D341Med (cell line): ENCODE measurements at places on chromosomes 2 and 18.

GRCh38 chr2:47592381-47592780, 189.4 kb downstream of the MSH2 start:
- DNase-seq, result no peak

GRCh38 chr2:120109186-120110061, 96.5 kb downstream of the EPB41L5 start:
- DNase-seq, result peak; percentile 36

DNA sequence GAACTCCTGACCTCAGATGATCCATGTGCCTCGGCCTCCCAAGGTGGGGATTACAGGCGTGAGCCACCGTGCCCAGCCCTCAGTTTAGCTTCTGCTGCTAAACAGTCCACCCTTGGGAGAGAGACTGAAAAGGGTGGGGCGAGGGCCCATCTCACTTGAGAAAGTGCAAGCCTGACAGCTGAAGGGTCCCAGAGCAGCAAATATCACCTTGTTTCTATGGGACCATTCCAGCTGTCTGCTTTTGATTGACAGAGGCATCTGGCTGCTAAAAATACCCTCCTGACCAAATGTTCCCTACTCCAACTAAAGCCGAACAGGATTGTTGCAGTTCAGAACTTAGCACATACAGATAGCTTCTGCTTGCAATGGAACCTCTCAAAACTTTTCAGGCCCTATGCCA, 436 bp upstream of the SMYD1 start:
- no peak for DNase-seq

- no peak for DNase-seq
Observed at GRCh38 chr2:79716266-79716665, 203.4 kb downstream of the CTNNA2 start.

DNA sequence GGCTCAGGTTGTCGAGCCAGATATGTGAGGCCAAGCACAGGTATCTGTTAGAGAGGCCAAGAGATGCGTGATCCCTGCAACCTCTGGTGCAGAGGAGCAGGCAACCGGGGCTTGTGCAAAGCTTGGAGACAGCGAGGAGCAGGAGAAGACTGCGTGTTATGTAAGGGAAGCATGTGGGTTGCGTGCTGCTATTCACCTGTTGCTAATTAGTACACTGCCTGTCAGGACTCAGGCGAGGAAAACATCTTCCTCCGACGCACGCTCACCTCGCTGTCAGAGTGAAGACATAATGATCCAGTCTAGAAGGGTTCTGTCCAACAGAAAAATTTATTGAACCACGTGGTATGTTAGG, 102.5 kb downstream of the HNRNPLL start:
- DNase-seq, result no peak

DNA sequence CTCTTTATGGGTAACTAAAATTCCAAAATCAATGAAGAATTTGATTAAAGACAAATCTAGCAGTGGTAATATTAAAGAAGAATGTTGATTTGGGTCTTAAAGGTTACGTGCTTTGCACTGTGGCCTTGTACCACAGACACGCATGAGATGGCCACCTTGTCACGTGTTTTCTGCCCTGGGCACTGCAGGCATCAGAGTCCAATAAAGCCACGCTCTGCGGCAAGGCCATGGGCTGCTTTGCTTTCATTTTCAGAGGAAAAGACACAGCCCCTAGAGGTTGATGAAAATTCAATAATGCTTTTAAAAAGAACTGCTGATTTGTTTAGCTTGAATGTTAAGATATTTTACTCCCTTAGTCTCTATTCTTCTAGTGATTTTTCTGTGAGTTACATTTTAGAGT, 30.4 kb downstream of the AOX1 start:
- DNase-seq, result no peak

DNA sequence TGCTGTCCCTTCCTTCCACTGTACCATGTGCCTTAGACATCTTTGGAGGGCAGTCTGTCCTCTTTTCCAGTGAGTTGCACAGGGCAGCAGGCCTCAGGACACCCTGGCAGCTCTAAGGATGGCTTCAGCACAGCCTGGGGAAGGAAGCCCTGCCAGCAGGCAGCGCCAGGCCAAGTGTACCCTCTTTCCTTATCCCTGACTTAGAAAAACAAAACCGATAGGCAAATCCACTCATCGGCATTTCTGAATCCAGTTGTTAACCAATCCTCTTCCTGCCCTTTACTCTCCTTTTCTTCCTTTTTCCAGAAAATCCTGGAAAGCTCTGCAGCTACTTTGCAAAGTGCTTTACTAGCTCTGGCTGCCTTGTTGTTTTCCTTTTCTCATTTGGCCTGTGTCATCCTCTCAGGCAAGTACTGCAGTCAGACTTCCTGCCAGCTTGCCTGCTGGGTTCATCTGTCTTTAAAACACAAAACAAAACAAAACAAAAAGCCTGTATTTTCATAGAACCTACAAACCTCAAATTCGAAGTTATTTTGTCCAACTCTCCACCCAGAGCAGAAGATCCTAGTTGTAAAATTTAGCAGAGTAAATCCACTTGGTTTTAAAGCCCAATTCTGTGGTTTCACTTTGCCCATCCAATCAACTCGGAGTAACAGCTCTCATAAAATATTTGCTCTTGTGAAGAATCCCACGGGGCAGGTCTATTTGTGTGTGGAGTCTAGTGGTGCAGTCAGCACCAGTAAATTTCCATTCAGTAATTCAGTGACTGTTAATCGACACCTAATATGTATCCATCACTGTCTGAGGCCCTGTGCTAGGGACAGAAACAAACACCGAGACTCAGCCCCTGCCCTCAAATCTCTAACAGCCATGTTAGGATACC, 45.2 kb downstream of the PCBP1 start:
- no peak for DNase-seq

- no peak for DNase-seq
Observed at GRCh38 chr2:133405252-133405651, 163.0 kb downstream of the NCKAP5 start.

DNA sequence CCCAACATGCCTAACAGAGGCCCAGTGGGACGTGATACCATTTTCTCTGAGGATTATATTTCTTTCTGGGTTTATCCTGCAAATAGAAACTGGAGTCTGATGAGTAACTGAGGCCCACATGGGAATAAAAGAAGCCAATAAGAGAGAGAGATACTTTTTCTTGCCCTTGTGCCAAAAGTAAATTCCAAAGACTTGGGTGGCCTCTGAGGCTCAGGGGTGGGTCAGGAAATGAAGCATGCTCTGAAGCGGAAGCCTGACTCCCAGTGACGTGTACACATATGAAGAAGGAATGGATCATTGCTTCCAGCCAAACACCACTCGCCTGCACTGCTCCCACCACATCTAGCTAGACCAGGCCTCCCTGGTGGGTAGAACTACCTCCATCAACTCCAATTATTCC, 273.6 kb upstream of the NCKAP5 start:
- no peak for DNase-seq

DNA sequence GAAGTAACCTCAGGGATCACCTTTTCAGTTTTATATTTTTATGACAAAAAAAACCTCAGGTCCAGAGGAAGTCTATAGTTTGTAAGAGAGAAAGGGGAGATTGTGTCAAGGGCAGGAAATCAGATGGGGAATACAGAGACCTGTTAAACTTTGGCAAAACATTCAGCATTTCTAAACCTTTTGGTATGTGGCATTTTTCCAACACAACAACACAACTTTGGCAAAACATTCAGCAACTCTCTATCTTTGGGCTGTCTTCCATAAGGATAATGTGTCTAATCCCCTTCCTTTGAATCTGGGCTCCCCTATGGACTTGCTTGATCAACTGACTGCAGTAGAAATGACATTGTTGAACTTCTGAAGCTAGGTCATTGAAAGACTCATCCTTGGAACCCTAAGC, 220.6 kb upstream of the CCDC68 start:
- DNase-seq, result no peak

GRCh38 chr2:56681659-56682396, 498.0 kb downstream of the CCDC85A start:
- DNase-seq, result no peak

DNA sequence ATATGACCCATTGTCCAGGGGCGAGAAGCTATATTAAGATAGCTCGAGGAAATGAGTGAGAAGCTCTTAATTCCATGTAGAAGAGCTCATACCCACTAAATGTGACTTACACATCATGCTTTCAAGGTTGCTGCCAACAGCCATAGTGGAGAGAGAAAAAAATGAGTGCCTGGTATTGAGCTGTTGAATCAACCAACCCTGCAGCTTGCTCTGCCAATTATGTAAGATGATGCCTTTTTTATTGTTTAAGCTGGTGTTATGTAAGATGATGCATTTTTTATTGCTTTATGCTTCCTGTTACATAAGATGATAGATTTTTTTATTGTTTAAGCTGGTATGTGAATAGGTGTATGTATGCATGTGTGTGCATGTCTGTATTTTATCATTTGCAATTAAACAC, 228.2 kb downstream of the CCDC178 start:
- no peak for DNase-seq

DNA sequence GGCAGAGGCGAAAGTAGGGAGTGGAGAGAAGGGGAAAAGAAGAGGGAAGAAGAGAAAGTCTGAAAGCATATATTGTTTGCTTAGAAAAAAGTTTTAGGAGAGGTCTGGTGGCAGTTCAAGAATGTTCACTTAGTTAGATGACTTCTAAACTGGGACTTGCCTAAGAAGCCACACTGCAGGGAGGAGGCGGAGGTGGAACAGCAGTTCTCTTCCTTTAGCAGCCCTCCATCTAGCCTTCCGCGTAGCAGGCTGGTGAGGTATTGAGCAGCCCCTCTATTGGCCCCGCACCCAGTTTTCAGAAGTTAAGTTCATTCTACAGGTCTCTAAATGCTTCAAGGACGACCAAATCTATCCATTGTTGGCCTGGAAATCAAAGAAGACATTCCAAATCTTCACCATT, 31.9 kb upstream of the WIPF1 start:
- DNase-seq, result no peak

DNA sequence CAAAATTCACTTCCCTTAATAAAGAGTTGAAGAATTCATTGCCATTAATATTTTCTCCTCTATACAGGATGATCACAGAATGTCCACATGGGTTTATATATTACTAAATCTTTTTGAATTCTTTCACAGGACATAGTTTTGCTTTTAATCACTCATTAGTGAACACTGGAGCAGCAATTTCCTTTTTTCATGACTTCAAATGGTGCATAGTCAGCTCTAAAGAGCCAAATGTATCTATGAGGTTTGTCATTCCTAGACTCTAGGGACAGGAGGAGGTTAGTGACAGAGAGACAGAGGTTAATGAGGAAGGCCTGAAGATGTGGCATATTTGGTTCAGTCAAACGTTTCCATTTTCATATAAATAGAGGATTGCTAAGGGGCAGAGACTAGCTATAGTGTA, 111.8 kb downstream of the FSHR start:
- no peak for DNase-seq

DNA sequence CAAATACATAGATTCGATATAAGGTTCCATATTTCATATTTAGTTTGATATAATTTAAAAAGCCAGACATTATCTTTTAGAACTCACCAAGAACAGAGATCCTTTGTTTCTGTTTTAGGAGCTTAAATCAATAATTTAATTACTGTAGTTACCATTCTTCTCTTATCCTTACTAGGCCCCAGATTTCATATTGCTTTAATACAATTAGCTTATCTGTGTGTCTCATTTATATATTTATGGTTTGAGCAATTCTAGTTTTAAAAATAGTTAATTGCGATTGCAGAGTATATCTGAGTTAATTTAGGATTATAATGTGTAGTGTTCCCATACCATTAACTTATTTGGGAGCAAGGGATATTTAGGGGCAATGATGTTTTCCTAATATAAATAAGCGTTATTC, 558.8 kb upstream of the ZNF804A start:
- DNase-seq, result no peak

- no peak for DNase-seq
Observed at GRCh38 chr18:26543373-26543772, 5.0 kb downstream of the KCTD1 start.

GRCh38 chr2:95007822-95008221, 17.7 kb upstream of the MAL start:
- no peak for DNase-seq

- no peak for DNase-seq
Observed at GRCh38 chr2:224885836-224886547, 156.3 kb downstream of the DOCK10 start.

GRCh38 chr2:32484937-32485336, 128.1 kb downstream of the BIRC6 start:
- DNase-seq, result no peak

GRCh38 chr2:147998203-147998602, 22.3 kb downstream of the ORC4 start:
- DNase-seq, result peak; percentile 30

DNA sequence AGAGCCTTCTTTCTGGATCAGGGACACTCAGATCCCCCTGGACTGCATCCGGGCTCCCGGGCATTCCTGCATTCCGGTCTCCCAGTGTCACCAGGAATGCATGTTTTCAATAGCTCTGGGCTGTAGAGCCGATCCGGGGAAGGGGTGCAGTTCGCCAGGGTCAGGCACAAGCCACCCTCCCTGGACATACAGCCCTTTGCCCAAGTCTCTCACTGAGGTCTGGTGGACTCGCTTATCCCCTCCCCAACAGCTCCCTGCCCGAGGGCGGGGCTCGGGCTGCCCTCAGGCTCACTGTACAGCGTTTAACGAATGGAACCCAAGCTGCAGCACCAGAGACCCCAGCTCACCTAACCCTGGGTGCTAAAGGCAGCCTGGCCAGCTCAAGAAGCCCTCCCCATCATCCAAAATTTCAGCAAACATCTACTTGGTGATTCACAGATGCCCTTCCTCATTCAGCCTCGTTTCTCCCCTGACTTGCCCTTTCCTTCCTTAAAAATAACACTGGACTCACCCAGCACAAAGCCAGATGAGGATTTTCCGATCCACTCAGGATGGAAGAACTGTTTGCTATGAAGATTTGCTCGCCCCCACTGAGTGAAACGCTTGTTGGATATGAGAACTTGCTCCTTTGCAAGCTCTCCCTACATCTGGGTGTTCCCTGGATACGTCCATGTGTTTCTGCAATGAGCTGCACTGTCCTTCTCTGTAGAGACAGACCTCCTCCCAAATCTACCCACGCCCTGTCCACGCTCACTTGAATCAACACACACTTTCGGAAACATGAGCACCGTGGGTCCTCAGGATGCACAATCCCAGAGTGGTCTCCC, 58.1 kb downstream of the PXDN start:
- DNase-seq, result no peak

DNA sequence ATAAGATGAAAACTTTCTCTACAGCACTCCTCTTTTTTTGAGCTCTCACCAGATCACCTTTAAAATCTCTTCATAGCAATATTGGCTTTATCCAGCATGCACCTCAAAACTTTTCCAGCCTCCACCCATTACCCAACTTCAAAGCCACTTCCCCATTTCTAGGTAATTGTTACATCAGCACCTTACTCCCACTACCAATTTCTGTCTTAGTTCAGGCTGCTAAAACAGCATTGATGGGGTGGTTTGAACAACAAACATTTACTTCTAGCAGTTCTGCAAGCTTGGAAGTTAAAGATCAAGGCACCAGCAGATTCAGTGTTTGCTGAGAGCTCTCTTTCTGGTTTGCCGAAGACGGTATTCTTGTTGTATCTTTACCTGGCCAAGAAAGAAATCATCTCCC, 114.0 kb upstream of the SLC39A10 start:
- no peak for DNase-seq

GRCh38 chr2:216739035-216739434, 43.7 kb upstream of the IGFBP5 start:
- DNase-seq, result no peak
